CMK (cell line): ENCODE measurements at places on chromosomes 2 and 18.

DNA sequence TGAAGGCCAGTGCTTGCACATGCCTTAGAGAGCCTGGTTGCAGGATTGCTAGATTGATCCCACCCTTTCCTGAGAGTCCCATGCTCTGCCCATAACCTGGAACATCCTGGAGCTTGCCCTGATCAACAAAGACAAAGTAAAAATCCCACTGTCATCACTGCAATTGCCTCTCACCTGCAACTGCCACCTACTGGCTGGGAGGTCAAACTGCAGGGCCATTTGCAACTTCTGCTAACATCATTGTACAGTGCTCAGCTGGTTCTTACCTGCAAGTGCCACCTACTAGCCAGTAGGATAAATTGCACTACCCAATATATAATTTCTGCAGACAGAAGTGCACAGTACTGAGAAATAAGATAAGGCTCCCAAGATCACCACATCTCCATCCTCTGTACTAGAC, 947.5 kb downstream of the CPS1 start:
- no peak for DNase-seq

- DNase-seq = no peak
Observed at GRCh38 chr2:54879032-54879431, 155.6 kb downstream of the EML6 start.

- no peak for DNase-seq
Observed at GRCh38 chr2:81979086-81979485, 1674.5 kb upstream of the LRRTM1 start.

DNA sequence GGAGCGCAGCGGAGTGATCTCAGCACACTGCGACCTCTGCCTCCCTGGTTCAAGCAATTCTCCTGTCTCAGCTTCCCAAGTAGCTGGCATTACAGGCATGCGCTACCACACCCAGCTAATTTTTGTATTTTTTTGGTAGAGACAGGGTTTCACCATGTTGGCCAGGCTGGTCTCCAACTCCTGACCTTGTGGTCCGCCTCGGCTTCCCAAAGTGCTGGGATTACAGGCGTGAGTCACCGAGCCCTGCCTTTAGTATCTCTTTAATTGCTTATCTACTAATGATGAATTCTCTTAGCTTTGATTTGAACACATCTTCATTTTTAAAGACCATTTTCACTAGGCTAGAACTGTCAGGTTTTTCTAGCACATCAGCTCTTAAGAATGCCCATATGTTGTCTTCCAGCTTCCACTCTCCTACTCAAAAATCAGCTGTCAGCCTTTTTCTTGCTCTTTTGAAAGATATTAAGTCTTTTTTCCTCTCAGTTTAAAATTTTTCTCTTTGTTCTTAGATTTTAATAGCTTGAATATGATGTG, 16.1 kb upstream of the MFSD2B start:
- no peak for DNase-seq

GRCh38 chr18:23618862-23619387, 32.6 kb upstream of the NPC1 start:
- no peak for DNase-seq

DNA sequence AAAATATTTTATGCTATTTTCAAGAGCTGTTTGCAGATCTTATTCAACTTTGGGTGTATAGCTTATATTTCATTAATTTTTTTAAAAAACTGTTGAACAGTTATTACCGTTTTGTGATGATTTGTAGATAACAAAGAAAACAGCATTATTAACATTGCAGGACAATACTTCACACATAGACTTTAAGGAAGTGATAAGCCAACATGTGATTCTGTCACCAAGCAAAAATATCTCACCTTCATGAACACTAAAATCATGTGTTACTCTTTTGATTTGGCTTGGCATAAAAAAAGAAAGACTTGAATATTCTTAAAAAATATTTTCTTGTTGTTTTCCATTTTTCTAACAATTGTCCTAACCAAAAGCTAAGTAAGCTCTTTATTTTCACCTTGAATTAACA, 33.0 kb downstream of the SLC35F5 start:
- no peak for DNase-seq

- peak; percentile 84 for DNase-seq
Observed at GRCh38 chr2:28406276-28407096, 13.8 kb downstream of the FOSL2 start.

DNA sequence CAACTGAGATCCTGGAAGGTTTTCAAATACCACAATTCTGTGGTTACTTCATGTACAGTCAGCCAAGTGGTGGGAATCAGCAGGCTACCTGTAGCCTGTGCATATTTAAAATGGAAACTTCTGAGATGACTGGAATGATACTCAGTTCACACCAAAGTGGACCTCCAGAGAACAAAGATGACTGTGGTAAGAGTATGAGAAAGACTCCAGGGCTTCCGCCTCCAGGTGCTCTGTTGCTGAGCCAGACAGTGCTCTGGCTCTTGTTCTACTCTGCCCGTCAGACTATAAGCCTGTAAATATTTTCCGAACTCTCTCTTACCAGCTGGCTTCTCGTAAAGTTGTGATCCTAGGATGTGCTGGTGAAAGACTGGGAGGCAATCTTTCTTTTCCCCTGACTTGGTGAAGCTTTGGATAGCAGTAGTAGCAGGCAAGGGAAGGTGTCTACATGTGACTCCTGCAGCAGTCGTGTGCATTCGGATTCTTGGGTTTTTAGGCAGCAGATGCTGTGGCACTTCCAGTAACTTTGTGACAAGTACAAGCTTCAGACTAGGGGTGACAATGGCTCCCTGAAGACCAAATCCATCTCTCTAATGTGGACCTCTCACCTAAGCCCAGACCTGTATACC, 23.1 kb downstream of the ST3GAL5 start:
- DNase-seq = no peak

- no peak for DNase-seq
Observed at GRCh38 chr2:105590780-105591660, 153.7 kb upstream of the NCK2 start.

DNA sequence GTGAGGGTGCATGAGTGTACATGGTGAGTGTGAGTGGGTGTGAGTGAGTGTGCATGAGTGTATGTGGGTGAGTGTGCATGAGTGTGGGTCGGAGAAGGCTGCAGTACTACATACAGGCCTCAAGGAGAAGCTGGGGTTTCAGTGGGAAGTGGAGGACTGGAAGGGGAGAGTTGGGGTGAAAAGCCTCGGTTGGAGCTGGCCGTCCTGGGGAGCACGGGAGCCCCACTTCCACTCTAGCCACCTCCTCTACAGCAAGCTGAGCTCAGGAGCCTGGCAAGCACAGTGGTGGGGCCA, 68.7 kb upstream of the HPCAL1 start:
- no peak for DNase-seq

DNA sequence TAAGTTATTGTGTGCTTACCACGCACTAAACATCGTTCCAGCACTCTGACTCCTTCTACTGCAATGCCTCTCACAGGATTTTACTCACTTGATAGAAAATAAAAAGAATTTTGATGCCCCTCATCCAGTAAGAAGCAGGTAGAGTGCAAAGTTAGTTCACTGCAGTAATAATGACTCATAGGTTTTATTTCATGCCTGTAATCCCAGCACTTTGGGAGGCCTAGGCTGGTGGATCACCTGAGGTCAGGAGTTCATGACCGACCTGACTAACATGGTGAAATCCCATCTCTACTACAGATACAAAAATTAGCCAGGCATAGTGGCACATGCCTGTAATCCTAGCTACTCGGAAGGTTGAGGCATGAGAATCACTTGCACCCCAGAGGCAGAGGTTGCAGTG, 190.6 kb downstream of the RAD51AP2 start:
- DNase-seq = no peak

GRCh38 chr2:74440378-74441169, 1.2 kb downstream of the RTKN start:
- DNase-seq = peak; percentile 86

DNA sequence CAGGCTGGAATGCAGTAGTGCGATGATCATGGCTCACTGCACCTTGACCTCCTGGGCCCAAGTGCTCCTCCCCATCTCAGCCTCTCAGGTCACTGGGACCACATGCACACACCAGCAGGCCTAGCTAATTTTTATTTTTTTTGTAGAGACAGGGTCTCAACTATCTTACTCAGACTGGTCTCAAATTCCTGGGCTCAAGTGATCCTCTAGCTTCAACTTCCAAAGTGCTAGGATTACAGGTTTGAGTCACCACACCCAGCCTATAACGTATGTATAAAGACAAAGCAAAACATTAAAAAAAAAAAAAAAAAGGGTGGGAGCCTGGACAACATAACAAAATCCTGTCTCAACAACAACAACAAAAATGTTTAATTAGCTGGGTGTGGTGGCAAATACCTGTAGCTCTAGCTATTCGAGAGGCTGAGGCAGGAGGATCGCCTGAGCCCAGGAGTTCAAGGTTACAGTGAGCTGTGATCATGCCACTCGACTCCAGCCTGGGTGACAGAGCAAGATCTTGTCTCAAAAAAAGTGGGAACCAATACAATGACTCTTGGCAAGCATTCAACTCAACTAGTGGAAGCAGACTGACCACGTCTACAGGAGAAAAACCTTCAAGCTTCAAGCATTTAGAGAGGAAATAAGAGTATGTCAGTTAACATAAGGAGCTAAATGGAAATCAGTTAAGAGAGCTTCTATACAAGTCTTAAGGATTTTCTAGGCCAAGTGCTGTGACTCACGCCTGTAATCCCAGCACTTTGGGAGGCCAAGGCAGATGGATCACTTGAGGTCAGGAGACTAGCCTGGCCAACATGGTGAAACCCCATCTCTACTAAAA, 2.6 kb downstream of the GTF3C2 start:
- DNase-seq = no peak

DNA sequence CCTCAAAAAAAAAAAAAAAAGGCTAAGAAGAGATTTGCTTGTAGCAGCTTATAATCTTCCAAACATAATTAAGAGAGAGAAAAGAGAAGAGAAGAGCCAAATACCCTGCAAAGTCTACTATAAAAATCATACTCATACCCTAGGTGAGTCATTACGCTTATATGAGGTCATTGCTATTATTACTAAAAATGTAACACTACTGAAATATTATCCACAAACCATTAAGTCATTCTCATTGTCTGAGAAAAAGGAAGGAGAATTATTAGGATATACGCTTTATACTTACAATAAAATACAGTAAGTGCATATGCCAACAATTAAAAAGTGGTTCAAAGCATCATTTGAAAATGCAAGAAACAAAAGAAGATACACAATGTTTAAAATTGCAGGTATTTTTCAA, 66.5 kb downstream of the COLEC12 start:
- DNase-seq = no peak

- no peak for DNase-seq
Observed at GRCh38 chr2:162280654-162281053, 37.4 kb upstream of the FAP start.
